ENCODE measurements at places on chromosomes 6 and 20.

GRCh38 chr20:51388756-51389542, 153.6 kb downstream of the NFATC2 start:
- DNase-seq: no peak

DNA sequence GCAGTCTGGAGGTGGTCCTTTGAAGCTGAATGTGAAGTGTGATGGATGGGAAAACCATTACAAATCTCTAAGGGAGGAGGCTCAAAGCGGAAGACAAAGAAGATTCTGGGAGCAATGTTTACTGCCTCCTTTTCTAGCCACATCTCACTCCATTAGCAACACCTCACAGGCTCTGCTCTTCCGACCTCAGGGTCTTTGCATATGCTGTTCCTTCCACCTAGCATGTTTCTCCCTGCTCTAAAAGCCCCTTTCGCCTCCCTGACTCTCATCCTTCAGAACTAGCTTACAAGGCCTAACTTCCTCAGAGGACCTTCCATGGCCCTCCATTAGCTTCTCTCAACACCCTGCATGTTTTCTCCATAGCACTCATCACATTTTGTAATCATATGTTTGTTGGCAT, 4.6 kb upstream of the TCP11 start:
- DNase-seq: no peak

DNA sequence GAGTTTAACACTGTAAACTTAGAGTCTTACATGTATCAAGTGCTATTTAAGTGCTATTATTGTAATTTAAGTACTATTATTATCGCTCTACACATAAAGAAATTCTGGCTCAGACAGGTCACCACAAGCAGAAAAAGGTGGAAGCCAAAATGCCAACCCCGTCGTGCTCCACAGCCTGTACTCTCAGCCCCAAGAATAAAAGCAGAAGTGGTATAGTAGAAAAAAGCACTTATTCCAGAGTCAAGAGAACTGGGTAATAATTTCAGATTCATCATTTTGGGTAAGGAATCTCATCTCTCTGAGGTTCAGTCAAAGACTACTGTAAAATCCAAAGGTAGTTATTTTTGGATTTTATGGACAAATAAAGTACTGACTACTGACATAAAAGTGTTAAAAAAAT, 943 bp downstream of the ZUP1 start:
- no peak for DNase-seq

DNA sequence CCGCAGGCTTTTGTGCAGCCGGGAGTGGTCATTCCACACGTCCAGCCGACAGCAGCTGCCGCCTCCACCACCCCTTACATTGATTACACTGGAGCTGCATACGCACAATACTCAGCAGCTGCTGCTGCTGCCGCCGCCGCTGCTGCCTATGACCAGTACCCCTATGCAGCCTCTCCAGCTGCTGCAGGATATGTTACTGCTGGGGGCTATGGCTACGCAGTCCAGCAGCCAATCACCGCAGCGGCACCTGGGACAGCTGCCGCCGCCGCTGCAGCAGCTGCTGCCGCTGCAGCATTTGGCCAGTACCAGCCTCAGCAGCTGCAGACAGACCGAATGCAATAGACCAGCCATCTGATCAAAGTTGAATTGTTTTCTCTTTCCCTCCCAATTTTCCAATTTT, 10.6 kb downstream of the RBM24 start:
- DNase-seq: no peak

DNA sequence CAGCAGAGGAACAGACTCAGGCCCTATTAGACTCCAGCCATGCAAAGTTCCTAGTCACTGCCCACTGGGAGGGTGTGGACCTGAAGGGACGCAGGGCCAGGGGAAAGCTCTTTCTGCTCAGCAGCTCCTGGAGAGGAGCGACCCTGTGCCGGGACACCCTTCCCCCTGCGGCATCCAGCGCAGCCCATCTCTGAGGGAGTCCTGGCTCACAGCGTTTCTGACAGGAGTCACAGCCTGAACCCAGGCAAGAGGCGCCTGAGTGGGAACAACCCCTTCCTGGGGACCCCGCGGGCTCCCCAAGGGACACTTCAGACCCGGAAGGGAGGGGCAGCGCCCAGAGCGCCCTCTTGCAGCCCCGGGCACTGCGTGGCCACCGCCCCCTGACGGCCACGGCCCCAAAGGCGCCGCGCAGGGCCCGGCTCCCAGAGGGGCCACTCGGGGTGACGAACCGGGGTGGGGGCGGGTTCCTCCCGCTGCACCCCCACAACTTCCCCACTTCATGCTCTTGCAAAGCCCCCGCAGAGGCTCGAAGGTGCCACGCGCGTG, 862 bp downstream of the UCKL1 start:
- DNase-seq: no peak

DNA sequence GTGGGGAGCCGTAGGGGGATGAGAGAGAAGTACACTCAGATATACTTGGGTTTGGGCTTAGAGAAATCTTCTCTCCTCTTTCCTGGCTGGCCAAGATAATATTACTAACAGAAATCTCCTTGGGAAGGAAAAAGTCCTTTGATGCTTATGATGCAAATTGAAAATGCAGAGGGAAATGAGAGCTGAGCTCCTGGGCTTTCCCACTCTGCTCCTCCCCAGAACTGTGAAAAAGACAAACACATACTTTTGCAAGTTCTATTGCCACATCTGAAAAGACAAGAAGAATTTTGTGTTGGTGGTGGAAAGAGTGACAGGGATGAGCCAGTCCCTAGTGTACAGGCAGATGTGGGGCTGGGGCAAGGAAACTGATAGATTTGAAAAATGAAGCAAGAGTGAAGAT, 185.9 kb downstream of the ANKRD60 start:
- DNase-seq: no peak

GRCh38 chr20:47253872-47254271, 102.6 kb downstream of the ZMYND8 start:
- DNase-seq: no peak

DNA sequence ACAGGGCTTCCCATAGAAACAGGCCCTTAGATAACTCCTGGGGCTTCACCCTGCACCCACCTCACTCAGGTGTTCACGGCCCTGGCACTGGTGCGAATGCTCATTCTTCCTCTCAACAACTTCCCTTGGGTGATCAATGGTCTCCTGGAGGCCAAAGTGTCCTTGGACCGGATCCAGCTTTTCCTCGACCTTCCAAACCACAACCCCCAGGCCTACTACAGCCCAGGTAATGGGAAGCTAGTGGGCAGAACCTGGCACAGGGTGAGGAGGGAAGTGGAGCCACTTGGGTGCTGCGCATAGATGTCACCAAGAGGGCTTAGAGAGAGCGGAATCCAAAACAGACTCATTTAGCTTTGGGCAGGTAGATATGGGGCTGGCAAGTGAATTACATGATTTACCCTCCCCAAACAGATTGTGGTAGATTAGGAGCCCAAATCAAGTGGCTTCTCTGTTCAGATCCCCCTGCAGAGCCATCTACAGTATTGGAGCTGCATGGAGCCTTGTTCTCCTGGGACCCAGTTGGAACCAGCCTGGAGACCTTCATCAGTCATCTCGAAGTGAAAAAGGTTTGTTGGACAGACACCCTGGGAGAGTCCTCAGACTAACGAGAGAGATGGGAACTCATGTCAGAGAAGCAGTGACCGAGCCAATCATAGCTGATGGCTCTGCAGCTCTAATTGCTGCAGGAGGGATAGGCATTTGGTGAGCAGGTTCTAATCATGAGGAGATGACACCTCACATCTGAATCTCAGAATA, 8.5 kb downstream of the ABCC10 start:
- no peak for DNase-seq

- DNase-seq: no peak
Measured at GRCh38 chr6:8820313-8820712, 385.0 kb upstream of the SLC35B3 start.

DNA sequence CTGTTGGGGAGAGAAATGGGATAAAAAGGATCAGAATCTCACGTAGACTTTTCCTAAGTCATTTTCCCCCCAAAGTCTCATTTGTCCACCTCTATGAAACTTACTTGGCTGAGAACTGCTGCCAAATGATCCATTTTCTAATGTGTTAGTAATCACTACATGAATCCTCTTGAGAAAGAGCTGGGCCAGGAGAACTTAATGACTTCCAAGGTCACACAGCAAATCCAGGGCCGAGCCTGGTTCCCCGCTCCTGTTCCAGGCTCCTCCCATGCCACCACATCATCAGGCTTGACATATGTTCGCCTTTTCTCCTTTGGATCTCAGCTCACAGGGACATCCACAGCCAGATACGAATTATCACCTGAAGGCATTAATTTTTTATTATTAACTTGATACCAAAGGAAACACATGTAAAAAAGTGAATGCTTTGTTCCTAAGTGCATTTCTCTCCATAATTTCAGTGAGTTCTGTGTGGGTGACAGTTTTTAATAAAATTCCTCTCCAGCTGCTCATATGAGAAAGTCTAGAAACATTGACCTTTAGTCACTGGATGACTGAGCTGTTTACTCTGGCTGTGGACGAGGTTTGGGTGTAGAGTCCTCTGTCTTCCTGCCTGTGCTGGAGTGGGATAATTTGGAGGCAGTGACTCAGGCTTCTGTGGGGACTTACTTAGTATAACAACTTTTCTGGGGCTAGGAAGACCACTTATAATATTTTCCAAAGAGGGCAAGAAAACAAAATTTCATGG, 276.3 kb downstream of the PAX1 start:
- DNase-seq: no peak

DNA sequence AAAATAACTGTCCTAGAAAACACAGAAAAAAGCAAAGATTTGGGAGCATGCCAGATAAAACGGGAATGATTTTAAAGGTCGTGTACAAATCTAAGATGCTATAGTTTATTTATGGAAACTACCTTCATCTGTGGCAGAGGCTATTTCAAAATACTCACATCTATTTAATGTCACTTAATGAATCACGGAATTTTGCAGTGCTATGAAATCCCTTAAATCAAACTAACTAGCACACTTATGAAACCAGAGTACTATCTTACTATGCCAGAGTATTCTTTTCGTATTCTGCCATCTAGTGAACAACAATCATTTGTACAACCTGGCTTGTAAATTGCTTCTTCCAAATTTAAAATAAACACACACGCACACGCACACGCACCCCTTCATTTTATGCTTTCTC, 77.9 kb upstream of the BMP5 start:
- DNase-seq: no peak

GRCh38 chr6:122077603-122078002, 321.8 kb upstream of the HSF2 start:
- DNase-seq: no peak

- no peak for DNase-seq
Measured at GRCh38 chr20:59143326-59143725, 20.3 kb upstream of the ZNF831 start.

DNA sequence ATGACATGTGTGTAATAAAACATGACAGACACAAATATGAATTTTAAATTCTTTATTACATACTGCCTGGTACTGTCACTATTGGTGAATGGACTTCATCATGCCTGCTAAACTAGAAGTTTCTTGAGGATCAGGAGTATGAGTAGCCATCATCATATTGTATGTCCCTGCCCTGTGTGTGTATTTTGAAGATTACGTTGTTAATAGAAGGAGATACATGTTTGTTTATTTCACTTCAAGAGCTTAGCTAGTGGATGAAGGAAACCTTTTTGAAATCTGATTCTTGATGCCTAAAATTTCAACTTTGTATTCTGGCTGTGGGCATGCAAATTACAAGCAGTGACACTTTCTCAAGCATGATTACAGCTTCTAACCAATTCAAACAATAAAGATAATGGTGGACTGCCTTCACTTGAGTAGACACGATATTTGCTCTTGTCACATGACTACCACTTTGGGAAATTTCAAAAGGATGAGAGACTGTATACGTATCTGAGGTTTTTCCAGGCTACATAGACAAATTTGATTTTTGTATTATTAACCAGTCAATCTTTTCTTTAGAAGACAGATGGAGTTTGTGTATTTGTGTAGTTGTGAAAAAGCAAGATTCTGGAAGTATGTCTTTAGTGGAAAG, 3.5 kb downstream of the TBPL1 start:
- no peak for DNase-seq

- no peak for DNase-seq
Measured at GRCh38 chr6:129252377-129253071, 369.6 kb downstream of the LAMA2 start.

GRCh38 chr20:15060265-15061060, 723.1 kb upstream of the FLRT3 start:
- no peak for DNase-seq

- DNase-seq: peak; percentile 23
Measured at GRCh38 chr20:49888212-49889000, 26.9 kb downstream of the SPATA2 start.

DNA sequence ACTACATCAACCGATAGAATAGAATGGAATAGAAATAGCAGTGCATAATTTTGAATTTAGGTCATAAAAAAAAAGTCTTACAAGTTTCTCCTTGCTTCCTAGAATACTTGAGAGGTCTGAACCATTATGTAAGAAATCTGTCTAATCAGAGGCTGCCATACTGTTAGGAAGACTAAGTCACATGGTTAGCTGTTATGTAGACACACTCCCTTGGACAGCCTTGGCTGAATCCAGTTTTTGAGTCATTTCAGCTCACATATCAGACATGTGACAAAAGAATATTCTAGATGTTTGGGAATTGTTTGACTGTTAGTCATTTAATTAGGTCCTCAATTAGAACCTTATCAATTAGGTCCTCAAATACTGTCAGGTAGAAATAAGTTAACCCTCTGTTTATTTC, 1601.4 kb downstream of the GRIK2 start:
- DNase-seq: no peak

DNA sequence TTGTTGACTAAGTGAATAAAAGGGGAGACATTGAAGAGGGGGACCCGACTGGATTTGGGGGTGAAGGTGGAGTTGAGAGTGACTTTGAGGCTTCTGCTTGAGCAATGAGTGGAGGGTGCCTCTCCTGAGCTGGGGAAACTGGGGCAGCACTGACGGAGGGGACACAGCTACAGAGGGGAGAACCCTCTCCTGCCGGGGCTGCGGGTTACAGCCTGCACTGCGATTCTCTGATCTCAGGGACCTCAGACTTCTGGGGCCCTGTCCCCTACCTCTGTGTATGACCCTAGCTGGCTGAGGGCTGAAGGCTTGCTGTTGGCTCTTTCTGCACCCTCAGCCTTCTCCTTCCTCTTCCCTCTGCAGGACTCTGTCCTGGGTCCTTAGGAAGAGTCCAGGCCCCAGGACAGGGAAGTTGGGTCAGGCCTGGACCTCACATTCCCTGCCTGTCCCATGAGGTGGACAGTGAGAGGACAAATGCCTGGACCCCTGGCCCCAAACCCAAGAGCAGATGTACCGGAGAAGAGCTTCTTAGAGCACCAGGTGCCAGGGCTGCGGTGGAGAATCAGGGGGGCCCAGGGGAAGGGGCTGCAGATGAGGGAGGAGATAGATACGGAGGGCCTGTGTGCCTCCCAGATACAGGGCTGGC, 13.7 kb upstream of the FAM110A start:
- DNase-seq: no peak

GRCh38 chr6:153424719-153425400, 293.8 kb upstream of the RGS17 start:
- no peak for DNase-seq

DNA sequence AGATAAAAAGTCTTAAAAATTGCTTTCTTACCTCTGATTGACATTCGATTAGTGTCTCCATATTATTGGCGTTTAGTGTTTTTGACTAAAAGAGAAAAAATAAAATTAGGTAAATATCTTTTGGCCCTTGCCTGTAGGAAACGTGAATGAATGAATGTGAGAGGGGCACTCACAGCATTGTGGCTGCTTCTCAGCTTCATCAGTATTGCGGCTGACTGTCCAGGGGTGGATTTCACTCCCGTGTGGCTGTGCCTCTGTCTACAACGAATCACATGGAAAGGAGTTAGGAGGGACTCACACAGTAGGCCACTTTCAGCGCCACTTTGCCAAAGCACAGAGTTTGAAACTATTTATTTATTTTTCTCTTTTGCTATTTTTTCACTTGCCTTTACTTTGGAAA, 844 bp downstream of the TAGAP start:
- no peak for DNase-seq

All from stimulated activated CD8-positive, alpha-beta memory T cell treated with anti-CD3 and anti-CD28 coated beads, Interleukin-4, amount 100 ng/mL, for 1 hour (primary cell).